ENCODE measurements at places on chromosomes 6 and 20. TPM values are rescaled to one million over a fixed set of nuclear protein-coding genes. Genes with fewer than 3 reads are reported as not detected.
A peak's percentile ranks its signal among the peaks of the same experiment; 100 is the strongest.

The SERPINB6 gene
- 93.4 TPM for total RNA-seq

The ARG1 gene
- not detected for total RNA-seq

The PI3 gene
- total RNA-seq = not detected

The SIGLEC1 gene
- not detected for total RNA-seq

The APCDD1L gene
- total RNA-seq = not detected

The ADISSP gene
- total RNA-seq = 26.5 TPM

The OPRM1 gene
- not detected for total RNA-seq

The HLA-DQB2 gene
- total RNA-seq = not detected

The BNIP5 gene
- not detected for total RNA-seq

The C20orf141 gene
- total RNA-seq = not detected

The GTSF1L gene
- total RNA-seq = not detected

GRCh38 chr6:135423649-135424128 is 73.9 kb downstream of the AHI1 start:
- no peak overlapping the region for H3K4me3 ChIP-seq
- no peak overlapping the region for H3K27ac ChIP-seq
- H3K27me3 ChIP-seq = no peaks in the 10 kb centered on the region
- H3K36me3 ChIP-seq = peaks cover 3% of the 10 kb centered on the region

- H3K27me3 ChIP-seq = no peaks in the 10 kb centered on the region
- H3K36me3 ChIP-seq = peaks cover 32% of the 10 kb centered on the region
- H3K4me1 ChIP-seq = no peaks in the 10 kb centered on the region
- no peak overlapping the region for H3K4me3 ChIP-seq
- no peak for DNase-seq
- no peak overlapping the region for H3K27ac ChIP-seq
Observed at GRCh38 chr20:35134472-35134871, 12.7 kb downstream of the EDEM2 start.

DNA sequence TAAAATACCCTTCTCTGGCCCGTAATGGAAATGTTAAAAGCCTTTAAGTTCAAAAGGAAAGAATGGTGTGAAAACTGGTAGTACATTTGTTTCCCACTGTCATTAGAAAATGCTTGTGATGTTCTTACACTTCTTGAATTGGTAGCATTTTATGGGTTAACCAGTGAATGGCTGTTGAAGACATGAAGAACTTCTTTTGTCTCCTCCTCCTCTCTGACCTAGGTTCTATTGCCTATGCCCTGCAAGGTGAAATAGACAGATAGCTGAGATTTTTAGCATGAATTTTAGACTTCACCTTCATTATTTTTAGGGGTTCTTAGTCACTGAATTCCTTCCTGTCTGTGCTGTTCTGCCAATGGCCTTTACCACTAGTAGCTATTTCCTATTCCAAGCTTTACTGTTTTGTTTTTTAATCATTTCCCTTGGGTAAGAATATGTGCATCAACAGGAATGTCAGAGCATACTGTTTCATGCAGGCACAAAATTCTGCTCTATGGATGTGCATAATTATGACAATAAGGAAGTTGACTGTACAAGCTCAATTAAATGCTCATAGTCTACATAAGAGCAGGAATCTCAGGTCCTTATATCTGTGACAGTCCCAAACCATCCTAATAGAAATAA is 4.9 kb downstream of the TNFAIP3 start:
- peaks cover 16% of the 10 kb centered on the region for H3K27me3 ChIP-seq
- no peak overlapping the region for H3K27ac ChIP-seq
- no peak for DNase-seq

- no peak for DNase-seq
- no peak overlapping the region for H3K27ac ChIP-seq
- H3K4me3 ChIP-seq = no peak overlapping the region
Observed at GRCh38 chr6:139490482-139490881, 116.0 kb upstream of the CITED2 start.

DNA sequence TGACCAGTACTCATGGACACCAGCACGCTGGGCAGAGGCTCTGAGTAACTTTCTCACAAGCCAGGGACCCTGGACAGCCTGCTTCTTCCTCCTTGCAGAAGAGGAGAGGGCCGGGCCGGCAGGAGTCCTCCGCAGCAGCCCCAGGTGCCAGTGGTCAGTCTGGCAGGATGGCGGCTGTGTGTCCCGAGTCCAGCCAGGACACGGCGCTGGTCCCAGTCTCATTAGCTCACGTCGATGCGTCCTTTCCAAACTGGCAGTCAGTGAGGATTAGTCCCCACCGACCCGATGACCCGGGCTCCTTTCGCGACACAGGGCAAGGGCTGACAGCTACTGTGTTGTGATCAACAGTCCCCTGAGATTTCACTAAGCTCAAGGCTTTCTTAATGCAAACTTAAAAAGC is 267.0 kb downstream of the TAF4 start:
- no peak overlapping the region for H3K4me3 ChIP-seq
- H3K27me3 ChIP-seq = peaks cover 13% of the 10 kb centered on the region
- no peak overlapping the region for H3K27ac ChIP-seq
- peaks cover 4% of the 10 kb centered on the region for H3K4me1 ChIP-seq

DNA sequence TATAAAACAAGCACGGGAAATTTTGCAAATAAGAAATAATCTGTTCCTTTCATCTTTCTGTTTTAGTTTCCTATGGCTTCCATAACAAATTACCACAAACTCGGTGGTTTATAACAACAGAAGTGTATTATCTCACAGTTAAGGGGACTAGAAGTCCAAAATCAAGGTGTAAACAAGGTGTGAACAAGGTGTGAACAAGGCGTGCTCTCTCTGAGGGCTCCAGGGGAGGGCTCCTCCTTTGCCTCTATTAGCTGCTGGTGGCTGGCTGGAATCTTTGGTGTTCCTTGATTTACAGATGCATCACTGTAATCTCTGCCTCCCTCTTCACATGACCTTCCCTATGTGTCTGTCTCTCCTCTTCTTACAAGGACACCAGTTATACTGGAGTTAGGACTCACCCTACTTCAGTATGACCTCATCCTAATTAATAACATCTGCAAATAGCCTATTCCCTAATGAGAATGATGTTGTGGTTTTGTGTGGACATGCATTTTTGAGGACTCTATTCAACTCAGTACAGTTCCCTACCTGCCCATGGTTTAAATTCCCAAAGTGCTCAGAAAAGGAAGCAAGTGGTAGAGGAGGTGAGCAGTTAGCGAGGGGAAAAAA is 17.5 kb upstream of the BMP5 start:
- no peak overlapping the region for H3K4me3 ChIP-seq
- no peak overlapping the region for H3K27ac ChIP-seq
- no peak for DNase-seq
- H3K36me3 ChIP-seq = no peaks in the 10 kb centered on the region

- peaks cover 7% of the 10 kb centered on the region for H3K4me1 ChIP-seq
- H3K27ac ChIP-seq = no peak overlapping the region
- peaks cover 5% of the 10 kb centered on the region for H3K36me3 ChIP-seq
- H3K27me3 ChIP-seq = no peaks in the 10 kb centered on the region
- no peak overlapping the region for H3K4me3 ChIP-seq
Observed at GRCh38 chr6:136410201-136411024, 120.8 kb upstream of the BCLAF1 start.

DNA sequence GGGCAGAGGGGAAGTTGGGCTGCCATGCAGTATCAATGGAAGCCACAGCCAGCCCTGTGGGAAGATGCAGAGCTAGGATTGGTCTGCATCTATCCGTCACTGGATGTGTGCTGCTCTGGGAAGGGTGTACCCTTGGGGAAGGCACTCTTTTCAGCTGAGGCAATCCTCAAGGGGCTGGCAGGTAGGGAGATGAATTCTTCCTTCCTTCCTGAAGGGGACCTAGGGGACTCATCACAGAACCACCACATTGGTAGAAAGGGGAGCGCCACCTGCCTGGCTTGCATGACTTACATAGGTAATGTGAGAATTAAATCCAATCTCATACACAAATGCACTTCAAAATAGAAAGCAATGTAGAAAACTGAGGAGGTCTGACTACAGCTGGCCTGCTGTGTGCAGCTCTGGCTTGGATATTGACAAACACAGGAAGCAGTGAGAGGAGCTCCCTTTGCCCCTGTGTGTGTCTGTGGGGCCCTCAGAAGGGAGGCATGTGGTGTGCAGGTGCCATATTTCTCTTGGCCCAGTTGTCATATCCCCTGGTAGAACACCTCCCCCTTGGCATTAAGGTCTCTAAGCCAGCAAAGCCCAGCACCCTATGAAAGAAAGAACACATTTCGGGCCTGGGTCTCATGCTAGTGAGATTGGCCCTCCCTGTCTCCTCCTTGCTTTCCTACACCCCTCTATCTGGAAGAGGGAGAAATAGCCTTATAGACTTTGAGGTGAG is 260.3 kb upstream of the MOCS1 start:
- no peaks in the 10 kb centered on the region for H3K36me3 ChIP-seq
- no peak for DNase-seq
- peaks cover 42% of the 10 kb centered on the region for H3K27me3 ChIP-seq
- H3K4me3 ChIP-seq = no peak overlapping the region

- H3K4me3 ChIP-seq = peak overlapping the region; percentile 79
- H3K4me1 ChIP-seq = peaks cover 11% of the 10 kb centered on the region
- no peaks in the 10 kb centered on the region for H3K36me3 ChIP-seq
- H3K27ac ChIP-seq = peak overlapping the region; percentile 86
- peaks cover 6% of the 10 kb centered on the region for H3K27me3 ChIP-seq
- DNase-seq = no peak
Observed at GRCh38 chr20:21126581-21126870, 644 bp downstream of the KIZ start.

DNA sequence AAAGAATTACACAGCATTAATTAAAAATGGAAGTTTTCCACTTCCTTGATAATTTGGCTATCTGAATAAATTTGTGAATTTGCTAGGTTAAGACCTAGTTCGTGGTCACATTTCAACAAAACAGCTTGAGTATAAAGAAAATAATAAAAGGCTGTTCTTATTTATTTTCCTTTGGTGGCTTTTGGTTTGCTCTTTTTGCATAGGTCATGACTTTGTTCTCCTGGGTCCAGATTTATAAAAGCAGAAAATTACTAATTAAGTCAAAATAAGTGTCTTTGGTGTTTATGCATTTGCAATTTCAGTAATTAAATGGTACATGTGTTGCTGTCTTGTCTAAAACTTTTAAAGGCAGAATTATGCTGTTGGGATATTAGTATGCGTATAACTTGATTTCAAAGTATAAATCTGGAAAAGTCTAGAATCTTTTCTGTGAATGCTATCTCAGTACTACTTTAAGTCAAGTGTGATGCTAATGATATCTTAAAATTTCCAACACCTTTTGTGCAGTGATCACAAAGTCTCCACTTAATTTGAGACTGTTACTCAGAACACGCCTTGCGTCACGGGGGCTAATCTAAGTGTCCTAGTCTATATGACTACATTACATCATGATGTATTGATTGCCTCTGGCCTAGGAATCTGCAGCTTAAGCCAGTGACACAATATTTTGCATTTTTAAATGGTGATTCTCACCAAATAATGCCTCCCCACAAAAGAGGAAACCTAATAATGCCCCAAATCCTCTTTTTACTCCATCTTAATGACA is 41.0 kb downstream of the GNAS start:
- H3K27ac ChIP-seq = peak overlapping the region; percentile 79
- peaks cover 3% of the 10 kb centered on the region for H3K36me3 ChIP-seq
- DNase-seq = no peak

- H3K27me3 ChIP-seq = peaks cover 81% of the 10 kb centered on the region
- H3K4me3 ChIP-seq = peak overlapping the region; percentile 67
- no peaks in the 10 kb centered on the region for H3K36me3 ChIP-seq
- no peak for DNase-seq
- H3K4me1 ChIP-seq = peaks cover 9% of the 10 kb centered on the region
Observed at GRCh38 chr20:49319208-49319809, 41.5 kb upstream of the ZNFX1 start.

- H3K27ac ChIP-seq = no peak overlapping the region
- H3K36me3 ChIP-seq = no peaks in the 10 kb centered on the region
- no peak overlapping the region for H3K4me3 ChIP-seq
- no peak for DNase-seq
Observed at GRCh38 chr6:144232176-144232831, 52.8 kb upstream of the UTRN start.

- H3K36me3 ChIP-seq = peaks cover 7% of the 10 kb centered on the region
- DNase-seq = no peak
- peaks cover 43% of the 10 kb centered on the region for H3K4me1 ChIP-seq
- H3K27ac ChIP-seq = no peak overlapping the region
- no peak overlapping the region for H3K4me3 ChIP-seq
Observed at GRCh38 chr20:51702556-51702955, 65.6 kb downstream of the ATP9A start.

- no peak for DNase-seq
- peaks cover 31% of the 10 kb centered on the region for H3K27me3 ChIP-seq
- H3K36me3 ChIP-seq = peaks cover 14% of the 10 kb centered on the region
- H3K4me1 ChIP-seq = peaks cover 25% of the 10 kb centered on the region
- H3K4me3 ChIP-seq = no peak overlapping the region
Observed at GRCh38 chr6:36847152-36847551, 7.9 kb upstream of the CPNE5 start.
